ENCODE measurements at places on chromosomes 16 and 17.

DNA sequence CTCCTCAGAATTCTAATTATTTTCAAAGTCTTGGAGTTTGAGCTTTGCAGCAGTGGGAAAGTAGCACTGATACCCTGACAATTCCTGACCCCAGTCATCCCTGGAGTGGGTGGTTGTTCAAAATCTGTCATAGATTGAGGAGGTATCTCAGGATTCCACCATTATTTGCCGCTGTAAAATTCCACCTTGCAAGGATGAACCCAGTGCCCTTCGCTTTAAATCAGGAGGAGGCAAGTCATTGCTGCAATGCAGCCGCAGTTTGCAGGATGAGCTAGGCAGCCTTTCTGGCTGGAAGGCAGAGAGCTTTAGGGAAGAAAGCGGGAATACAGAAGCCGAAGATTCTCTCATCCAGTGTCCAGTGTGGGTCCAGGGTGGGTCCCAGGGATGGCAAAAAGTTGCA is 296.9 kb downstream of the RBFOX1 start:
- no peak for DNase-seq

DNA sequence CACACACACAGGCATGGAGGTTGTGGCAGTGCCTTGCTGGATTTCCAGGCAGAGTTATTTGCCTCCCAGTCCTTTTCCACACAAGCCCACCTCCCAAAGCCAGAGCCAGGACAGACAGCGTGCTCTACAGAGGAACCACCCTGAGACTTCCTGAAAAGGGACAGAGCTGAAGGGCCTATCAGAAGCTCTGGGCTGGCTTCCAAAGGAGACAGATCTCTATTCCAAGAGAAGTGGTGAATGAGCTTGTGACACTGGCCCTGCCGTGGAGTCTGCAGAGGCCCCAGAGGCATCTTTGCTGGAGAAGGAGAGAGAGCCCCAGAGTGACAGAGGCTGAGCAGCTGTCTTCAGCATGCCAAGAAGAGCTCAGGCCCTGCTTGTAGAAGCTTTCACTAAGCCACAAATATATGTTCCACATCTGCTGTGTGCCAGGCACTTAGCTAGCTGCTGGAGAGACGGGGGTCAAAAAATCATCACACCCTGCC is 8.3 kb upstream of the LPCAT2 start:
- no peak for DNase-seq

DNA sequence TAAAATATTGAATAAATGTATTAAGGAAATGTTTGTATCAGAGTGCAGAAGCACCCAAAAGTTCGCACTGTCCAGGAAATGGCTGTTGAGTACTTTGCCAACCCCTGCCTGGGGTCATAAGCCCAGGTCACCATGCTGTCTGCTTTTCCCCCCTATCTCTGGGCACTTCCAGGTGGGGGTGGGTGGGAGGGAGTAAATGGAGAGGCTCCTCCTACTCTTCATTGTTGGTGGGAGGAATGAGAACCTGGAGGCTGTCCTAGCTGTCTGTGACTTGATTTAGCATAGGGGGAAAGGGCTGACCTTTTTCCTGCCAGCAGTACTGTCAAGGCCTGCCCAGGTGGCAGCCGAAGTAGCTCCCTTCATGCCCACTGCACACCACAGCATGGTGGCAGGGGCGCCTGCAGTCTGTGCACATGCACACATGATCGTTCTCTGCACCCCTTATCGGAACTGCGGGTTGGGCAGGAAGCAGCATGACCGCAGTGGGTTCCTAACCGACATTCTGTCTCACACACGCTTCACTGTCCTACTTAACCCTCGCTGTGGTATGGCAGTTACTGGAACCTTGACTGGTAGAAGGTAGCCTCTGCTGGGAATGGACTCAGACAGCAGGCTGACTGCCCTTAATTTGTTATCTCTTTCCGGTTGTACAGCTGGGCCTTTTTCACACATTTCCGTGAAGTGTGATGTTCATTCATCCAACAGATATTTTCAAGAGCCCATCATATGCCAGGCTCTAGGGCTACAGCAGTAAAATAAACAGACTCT is 41.5 kb downstream of the LDHD start:
- DNase-seq: no peak

- DNase-seq: no peak
Measured at GRCh38 chr17:72502371-72503341, 381.8 kb downstream of the SOX9 start.

DNA sequence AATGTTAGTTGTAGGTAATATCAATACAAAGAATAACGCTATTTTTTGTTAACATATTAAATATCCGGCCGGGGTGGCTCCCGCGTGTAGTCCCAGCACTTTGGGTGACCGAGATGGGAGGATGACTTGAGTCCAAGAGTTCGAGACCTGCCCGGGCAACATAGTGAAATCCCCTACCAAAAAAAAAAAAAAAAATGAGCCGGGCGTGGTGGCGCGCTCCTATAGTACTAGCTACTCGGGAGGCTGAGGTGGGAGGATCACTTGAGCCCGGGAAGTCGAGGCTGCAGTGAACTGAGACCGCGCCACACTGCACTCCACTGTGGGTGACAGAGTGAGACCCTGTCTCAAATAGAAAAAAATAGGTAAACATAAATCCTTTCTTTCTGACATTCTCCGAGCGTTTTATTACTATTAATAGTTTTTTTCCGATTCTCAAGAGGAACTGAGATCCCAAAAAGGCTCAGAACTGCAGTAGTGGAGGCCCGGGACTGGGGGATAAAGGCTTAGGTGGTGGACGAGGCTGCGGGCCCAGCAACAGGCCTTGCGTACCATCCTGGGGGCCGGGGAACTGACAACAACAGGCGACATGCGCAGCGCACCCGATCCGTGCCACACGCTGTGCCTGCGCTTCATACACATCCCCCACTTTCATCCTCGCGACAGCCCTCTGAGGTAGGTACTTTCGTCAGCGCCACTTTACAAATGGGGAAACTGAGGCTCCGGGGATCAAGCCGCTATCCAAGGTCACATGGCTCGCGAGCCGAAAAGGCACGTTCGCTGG is 919 bp downstream of the N4BP1 start:
- DNase-seq: peak; percentile 3

DNA sequence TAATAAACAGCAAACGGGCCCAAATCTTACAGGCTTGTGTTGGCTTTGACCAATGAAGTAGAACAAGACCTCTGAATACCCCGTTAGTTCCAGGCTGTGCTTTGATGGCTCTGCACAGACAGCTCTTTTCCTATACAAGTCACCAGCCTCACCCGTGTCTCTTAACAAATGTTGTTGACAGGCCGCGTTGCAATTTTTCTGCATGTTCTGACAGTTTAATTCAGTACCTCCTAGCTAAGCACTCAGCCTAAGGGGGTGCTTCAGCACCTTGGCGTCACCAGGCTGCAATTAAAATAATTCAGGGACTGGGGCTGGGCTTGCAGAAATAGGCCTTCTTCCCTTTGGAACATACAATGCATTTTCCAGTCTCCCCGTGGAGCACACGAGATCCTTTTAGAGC is 500.1 kb downstream of the MAF start:
- no peak for DNase-seq

DNA sequence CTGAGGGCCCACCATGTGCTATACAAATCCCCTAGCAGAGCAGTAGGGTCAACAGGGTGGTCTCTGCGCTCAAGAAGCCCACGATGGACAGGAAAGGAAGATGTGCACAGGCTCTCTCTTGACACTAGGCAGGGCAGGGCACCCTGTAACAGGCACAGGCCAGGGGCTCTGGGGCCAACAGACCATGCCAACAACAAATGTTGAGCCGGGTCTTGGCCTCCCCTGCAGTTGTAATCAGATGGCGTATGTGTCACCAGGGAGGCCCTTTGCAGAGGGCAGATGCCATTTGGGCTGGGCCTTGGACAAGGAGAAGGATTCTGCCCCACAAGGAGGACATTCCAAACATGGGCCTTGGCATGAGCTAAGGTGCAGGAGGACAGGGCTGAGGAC is 5.3 kb downstream of the TRPV1 start:
- DNase-seq: no peak

DNA sequence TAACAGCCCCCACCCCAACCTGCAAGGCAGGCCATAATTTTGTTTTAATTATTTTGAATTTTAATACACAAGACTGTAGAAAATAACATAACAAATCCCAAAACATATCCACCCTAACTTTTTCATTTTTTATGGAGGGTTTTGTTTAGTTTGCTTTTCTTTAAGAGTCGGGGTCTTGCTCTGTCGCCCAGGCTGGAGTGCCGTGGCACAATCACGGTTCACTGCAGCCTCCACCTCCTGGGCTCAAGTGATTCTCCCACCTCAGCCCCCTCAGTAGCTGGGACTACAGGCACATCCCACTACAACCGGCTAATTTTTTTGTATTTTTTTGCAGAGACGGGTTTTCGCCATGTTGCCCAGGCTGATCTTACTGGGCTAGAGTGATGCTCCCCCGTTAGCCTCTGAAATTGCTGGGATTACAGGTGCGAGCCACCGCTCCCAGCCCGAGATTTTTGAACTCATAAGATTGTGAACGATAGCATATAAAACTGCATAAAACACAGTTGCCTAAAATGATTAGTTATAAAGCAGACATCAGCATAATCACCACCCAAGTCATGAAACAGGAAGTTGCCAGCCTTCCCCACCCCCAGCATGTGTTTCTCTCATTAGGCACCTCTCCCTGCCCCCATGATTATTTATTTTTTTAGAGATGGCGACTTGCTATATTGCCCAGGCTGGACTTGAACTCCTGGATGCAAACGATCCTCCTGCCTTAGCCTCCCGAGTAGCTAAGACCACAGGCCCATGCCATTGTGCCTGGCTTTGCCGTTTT is 13.6 kb upstream of the DOC2B start:
- DNase-seq: no peak

- DNase-seq: no peak
Measured at GRCh38 chr17:72850410-72851118, 241.9 kb downstream of the SLC39A11 start.

DNA sequence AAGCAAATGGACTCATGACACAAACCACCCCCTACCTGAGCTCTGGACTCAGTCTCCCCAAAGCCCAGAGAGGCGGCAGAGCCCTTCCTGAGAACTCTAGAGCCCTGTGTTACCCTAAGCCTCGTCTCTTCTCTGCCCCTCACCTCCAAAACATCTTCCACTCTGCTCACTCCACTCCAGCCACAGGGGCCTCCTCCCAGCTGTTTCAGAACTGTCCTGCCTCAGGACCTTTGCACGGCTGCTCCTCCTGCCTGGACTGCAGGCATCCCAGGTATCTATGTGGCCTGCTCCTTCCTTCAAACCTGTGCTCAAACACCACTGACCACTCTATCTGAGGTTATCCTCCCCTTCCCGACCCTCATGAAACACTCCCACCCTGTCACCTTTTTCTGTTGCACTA is 12.9 kb upstream of the LITAF start:
- no peak for DNase-seq
